Gastroesophageal sphincter (tissue), 4 donors: ENCODE measurements at places on chromosomes 6 and 20. TPM values are rescaled to one million over a fixed set of nuclear protein-coding genes. Genes with fewer than 3 reads are reported as not detected.

The PSORS1C1 gene
- total RNA-seq: 0.66 TPM

The OPRM1 gene
- total RNA-seq: 0.27 TPM

The RBBP8NL gene
- total RNA-seq: not detected

The MAS1 gene
- total RNA-seq: not detected

The CPNE5 gene
- total RNA-seq: 0.93 TPM

The KCNG1 gene
- total RNA-seq: not detected

The TSBP1 gene
- not detected for total RNA-seq

The VNN1 gene
- 2.2 TPM for total RNA-seq

The TUBB2B gene
- total RNA-seq: 12.0 TPM

The ADAM33 gene
- total RNA-seq: 105 TPM
